HTR-8/SVneo (cell line): ENCODE measurements at places on chromosomes 6 and 20.
A peak's percentile ranks its signal among the peaks of the same experiment; 100 is the strongest.

- no peak for DNase-seq
Measured at GRCh38 chr6:71334768-71335167, 46.2 kb downstream of the OGFRL1 start.

GRCh38 chr6:87436435-87436834 is 28.7 kb downstream of the CFAP206 start:
- peak; percentile 56 for DNase-seq

- DNase-seq = no peak
Measured at GRCh38 chr20:50115041-50115512, 2.1 kb upstream of the UBE2V1 start.

- DNase-seq = no peak
Measured at GRCh38 chr20:47206962-47207641, 149.4 kb downstream of the ZMYND8 start.

- DNase-seq = no peak
Measured at GRCh38 chr6:56062836-56063235, 184.5 kb downstream of the COL21A1 start.

GRCh38 chr6:48318670-48319069 is 207.7 kb upstream of the PTCHD4 start:
- DNase-seq = no peak

- DNase-seq = no peak
Measured at GRCh38 chr20:61733891-61734732, 331.6 kb downstream of the TAF4 start.

- no peak for DNase-seq
Measured at GRCh38 chr20:1562622-1563021, 5.1 kb upstream of the SIRPD start.

GRCh38 chr6:46136831-46137230 is 7.0 kb downstream of the ENPP4 start:
- DNase-seq = no peak

GRCh38 chr20:36485286-36485685 is 56.0 kb upstream of the MYL9 start:
- no peak for DNase-seq

- DNase-seq = no peak
Measured at GRCh38 chr6:146040360-146040759, 11.5 kb downstream of the GRM1 start.

- DNase-seq = no peak
Measured at GRCh38 chr6:105851113-105851580, 235.0 kb upstream of the PRDM1 start.

DNA sequence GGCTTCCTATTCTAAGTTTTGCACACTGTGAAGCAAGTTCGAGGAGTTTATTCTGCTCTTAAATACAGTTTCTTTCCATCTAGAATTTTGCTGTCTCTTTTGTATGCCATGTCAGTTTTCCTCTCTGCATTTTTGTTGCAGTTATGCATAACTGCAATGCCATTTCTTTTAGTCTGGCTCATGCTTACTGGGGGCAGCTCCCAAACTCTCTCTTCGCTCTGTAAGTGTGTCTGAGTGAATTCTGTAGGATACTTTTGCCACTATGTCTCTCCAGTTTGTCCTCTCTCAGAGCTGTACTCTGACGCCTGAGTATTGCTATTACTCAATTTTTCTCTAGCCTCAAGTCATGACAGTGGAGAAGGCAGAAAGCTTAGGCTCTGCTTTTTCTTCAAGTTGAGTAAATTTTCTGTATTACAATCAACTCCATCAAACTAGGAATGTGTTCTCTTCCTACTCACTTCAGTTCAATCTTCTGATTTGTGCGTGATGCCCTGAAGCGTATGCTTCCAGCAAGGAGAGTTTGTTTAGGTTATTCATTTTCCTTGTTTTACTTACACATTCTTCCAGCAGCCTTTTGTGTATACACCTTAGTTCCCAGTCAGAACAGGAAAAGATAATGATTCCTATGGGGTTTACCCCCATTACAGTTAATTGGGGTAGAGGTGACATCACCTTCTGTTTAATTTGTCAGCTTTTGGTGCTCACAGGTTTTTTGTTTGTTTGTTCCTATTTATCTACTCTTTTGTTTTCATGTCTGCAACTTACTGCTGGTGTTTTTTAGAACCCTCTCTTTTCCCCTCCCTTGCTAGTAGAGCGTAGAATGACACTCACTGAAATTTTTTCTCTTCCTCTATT is 430.9 kb downstream of the BCKDHB start:
- DNase-seq = no peak

DNA sequence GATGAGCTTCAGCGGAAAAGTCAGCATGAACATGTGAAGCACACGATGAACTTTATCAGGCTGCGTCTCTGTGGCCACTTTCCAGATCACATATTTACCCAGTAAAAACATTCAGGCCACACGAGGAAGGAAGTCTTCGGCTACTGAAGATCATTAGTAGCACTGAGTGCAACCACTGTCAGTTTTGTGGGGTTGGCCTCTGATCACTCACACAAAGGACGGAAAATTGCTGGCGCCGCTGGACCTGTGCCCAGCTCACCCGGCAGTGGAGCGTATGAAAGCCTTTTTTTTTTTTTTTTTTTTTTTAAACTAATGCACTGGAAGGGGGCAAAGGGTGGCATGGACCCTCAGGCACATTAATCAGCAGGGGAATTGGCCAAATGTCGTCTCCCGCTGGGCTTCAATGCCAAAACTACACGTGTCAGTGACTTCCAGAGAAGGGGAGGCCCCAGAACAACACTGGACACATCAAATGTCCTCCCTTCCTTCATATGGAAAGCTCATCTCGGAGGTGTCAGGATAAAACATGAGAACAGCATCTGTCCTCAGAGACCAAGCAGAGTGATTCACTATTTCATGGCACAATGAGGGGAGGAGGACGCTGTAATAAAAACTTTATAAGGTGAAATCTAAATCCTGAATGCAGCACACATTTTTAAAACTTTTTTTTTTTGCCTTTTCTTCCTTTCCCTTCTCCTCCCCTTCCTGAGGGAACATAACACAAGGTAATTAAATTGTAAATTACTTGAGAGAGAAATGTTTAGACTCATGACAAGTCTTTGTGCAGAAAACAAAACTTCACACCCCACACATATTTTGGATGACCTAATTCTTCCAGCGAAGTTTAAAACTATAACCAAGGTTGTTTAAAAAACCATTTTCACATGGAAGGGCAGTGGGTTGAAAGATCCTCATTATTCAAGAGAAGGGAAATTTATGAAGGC is 223.4 kb downstream of the FOXC1 start:
- no peak for DNase-seq

DNA sequence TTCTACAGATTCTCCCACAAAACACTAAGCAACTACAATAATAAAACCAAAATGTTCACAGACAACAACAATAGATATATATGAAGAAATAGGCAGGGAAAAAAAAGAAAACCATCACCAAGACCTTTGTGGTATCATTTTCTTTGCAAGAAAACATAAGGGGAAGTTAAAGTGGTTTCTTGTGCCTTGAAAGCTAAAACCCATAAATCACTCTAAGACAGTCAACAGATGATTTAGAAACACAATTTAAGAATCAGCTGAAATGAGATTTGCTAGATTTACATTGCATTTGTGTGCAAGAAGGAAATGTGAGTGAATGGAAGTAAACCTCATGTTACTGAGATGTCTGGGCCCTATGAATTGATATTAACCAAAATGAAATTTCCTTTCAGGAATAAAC is 1265.4 kb upstream of the GJE1 start:
- DNase-seq = no peak

DNA sequence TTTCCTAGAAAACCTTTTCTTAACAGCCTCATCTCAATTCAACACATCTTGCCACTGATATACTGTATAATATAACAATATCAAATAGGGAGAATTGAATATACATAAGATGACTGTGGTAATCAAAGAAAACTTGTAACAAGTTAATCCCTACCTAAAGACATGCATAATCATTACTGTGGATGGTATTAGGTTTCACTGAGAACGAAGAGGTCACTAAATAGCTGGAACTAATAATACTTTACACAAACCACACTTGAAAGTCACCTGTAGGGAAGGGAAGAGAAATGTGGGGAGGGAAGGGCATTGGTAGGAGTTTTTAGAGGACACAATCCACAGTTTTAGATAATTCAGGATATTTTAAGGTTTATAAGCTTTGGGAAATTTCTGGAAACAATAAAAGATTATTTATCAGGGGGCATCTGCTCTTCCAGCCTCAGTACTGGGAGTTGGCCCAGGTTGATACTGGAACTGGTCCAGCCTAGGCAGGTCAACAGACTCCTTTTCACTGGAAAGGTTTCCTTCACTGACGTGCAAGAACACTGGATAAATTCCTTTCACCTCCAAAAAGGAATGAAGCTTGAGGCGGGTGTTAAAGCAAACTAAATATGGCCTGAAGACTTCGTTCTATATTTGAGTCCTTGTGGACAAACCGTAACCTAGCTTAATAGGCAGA is 44.0 kb downstream of the MAP7 start:
- no peak for DNase-seq

DNA sequence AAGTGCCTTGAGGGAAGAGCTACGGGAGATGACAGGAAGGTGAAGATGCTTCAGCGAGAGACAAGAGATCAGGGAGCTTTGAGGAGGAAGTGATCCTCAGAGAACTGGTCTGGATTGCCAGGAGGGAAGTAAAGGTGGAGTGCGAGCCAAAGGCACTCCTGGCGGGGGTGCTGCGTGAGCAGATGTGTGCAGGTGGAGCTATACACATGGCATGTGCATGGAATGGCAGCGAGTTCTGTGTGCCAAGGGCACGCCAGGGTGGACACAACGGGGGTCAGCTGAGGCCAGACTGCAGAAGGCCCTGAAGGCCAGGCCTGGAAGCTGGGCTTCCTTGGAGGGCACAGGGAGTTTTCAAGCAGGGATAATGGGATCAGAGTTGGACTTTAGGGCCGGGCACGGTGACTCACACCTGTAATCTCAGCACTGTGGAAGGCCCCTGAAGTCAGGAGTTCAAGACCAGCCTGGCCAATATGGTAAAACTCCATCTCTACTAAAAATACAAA is 6.2 kb downstream of the PXMP4 start:
- no peak for DNase-seq

DNA sequence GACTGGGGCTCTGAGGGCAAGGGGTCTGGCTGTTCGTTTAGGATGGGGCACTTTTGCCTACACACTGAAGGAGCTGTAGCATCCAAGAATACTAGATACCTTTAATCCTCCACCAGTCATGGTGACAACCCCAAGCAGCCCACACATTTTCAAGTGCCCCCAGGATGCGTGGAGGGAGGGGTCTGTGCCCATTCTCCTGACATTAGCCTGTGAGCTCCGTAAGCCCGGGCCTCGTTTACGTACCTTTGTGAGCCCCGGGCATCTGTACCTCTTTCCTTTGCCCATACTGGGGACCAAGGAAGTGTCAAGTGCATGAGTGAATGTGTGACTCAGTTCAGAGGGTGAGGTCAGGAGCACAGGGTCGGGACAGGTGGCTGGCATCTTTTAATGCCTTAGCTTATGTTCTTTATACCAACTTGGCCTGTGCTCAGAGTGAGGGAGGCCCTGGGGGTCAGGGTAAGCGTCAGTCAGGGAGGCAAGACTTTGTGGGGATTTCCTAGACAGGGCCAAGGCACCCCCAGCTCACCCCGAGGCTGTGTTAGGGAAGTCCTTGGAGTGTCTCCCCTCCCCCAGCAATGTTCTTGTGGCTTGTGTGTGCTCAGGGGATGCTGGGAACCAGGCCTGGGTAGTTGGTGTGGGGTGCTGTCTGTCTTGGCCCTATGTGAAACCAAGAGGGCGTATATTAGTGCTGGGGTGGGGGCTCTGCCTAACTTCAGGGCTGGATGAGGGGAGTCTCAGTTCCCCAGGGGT is 12.9 kb downstream of the VEGFA start:
- no peak for DNase-seq

DNA sequence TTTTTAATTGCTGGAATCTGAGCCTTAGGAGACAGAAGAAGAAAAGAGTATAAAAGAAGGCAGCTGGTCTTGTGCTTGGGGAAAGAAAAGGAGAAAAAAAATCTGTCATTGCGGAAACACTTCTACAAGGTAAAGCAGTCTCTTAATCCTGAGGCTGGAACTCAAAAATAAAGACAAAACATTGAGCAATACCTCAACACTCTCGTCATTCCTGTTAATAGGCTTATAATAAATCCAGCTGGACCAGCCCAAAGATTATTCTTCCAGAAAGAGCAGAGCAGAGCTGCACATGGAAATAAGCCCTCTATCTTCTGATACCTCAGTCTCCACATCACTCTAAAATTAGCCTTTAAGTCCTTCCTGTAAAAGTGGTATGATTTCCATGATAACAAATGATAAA is 62.0 kb upstream of the HIVEP1 start:
- DNase-seq = no peak

GRCh38 chr6:34223381-34223955 is 13.2 kb upstream of the HMGA1 start:
- DNase-seq = no peak

DNA sequence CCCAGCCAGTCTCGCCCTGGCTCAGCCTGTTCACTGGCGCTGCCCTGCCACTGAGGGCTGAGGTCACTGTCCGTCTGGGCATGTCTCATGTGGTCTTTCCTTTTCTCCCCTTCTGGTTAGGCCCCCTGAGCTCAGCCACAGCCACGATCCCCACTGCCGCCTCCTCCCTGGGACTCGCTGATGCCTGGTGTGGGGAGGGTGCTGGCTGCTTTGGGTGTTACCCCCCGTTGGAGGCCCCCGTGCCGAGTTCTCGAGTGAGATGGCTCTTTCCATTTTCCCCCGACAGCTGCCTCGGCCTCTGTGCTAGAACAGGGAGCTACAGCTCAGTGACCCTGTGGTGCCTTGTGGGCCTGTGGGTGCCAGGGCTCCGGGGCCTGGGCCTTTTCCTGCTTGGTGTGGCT is 14.9 kb upstream of the TCFL5 start:
- no peak for DNase-seq

DNA sequence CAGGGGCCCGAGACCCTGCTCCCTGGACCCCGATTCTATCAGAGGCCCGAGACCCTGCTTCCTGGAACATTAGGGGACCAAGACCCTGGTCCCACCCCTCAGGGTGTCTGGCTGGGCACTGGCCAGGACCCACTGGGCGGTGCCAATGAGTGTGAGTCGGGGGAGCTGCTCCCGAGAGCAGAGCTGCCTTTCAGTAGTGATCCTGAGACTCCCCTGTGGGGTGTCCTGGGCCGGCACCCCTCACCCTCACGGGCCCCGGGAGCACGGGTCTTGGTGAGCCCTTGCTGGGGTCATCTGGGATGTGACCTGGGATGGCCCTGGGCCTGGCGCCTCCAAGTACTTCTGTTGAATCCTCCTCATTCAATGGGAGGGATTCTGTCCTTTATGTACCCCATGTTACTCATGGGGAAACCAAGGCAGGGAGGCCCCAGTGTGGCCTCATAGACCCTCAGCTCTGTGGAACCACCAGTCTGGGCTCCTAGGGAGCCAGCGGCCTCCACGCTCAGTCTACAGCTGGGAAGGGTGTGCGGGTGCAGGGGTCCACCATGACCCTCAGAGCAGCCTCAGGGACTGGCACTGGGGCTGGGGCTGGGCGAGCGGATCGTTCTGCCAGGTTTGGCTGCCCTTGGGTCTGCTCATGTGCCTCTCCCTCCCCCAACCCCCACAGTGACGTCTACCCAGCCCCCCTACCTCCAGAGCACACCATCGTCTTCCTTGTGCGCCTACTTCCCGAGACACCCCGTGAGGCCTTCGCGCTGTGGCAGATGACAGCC is 25.6 kb downstream of the COL20A1 start:
- no peak for DNase-seq
